ENCODE measurements at places on chromosomes 16 and 17. TPM values are rescaled to one million over a fixed set of nuclear protein-coding genes. Genes with fewer than 3 reads are reported as not detected.

DNA sequence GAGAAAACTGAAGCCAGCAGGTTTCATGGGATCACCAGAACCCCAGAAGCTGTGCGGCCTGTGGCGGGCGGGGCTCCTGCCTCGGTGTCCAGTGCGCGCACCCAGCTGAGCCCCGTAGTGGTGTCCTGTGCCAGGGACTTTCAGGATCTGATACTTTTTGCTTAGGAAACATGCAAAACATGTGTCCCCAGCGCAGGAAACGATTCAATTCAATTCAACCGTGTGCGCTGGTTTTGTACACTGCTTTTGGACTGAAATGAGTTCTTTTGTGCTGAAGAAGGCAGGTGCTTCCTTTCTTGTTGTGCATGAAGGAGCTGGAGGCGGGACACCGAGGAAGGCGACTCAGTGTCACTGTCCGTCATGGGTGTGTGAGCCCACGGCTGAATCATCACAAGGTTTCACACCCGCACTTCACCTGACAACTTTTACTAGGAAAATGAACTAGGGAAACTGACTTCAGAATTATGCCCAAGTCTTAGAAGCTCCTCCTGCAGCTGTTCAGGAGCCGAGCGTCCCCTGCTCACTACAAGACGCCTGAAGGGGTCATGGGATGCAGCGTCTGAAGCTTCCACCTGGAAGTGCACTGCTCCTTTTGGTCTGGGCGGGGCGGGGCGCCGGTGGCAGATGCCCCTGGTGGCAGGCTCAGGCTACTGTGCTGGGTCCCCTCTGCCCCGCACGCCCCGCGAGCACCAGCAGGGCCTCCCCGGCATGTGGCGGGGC is 31.4 kb upstream of the ZNF750 start:
- DNase-seq = no peak

GRCh38 chr17:30905742-30906100 is 317 bp downstream of the TEFM start:
- no peak for DNase-seq

The ALOXE3 gene
- not detected for total RNA-seq

DNA sequence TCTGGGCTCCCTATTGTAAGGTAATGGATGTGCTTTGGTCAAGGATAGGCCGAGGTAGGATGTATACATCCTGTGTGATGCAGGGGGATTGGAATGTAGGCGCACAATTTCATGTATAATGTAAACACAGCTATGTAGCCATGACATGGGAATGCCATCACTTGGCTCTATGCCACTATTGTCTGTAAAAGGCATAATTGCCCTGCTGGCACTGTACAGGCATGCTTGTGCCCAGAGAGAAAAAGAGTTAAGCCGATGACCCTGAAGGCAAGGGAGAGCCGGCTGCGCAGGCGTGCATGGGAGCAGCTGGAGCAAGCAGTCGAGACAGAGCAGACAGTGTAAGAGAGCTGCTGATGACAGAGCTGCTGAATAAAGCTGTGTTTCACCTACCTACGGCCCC is 212.5 kb upstream of the CPHXL start:
- no peak for DNase-seq

The ZSCAN10 gene
- total RNA-seq = not detected

The DHRS7C gene
- 79.3 TPM for total RNA-seq

The NT5C gene
- 77.5 TPM for total RNA-seq

GRCh38 chr16:57999366-57999970 is 1.0 kb downstream of the ZNF319 start:
- no peak for DNase-seq

GRCh38 chr17:47717261-47717697 is 15.8 kb upstream of the TBX21 start:
- no peak for DNase-seq

- no peak for DNase-seq
These were observed 1.2 kb downstream of the CACNA1G start for GRCh38 chr17:50561746-50562141.

The SULT1A1 gene
- 38.1 TPM for total RNA-seq

- DNase-seq = no peak
These were observed 20.0 kb upstream of the SLC35G3 start for GRCh38 chr17:35214192-35214591.

DNA sequence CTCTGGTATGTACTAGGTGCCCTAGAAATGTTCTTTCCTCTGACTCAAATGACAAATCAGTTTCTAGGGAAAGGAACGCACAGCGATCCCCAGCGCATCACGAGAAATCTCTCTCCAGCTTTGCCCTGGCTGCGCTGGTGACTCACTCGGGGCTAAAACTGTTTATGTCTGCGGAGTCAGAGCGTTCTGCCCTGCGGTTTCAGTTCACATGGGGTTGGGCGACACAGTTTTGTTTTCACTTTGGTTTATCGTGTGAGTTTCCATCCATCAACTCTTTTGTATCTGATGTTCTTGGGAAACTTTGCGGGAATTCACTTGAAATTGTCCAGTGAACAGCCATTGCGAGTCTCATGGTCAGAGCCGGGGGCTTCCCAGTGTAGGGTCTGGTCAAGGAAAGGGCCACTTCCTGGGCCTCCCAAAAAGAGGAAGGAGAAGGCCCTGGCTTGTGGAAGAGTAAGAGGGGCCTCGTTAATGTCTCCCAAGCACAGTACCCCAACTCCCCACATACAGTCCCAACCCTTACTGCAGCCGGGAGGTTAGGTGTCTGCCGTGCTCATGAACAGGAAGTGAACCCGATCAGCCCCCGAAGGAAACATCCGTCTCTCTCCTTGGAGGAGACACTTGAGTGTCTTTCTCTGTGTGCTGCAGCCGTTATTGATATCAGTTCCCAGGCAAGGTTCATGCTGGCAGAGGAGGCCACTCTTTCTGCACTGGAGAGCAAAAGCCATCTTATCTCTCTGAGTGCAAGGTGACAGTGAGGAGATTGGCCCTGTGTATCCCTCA is 643.2 kb downstream of the WWOX start:
- DNase-seq = no peak

DNA sequence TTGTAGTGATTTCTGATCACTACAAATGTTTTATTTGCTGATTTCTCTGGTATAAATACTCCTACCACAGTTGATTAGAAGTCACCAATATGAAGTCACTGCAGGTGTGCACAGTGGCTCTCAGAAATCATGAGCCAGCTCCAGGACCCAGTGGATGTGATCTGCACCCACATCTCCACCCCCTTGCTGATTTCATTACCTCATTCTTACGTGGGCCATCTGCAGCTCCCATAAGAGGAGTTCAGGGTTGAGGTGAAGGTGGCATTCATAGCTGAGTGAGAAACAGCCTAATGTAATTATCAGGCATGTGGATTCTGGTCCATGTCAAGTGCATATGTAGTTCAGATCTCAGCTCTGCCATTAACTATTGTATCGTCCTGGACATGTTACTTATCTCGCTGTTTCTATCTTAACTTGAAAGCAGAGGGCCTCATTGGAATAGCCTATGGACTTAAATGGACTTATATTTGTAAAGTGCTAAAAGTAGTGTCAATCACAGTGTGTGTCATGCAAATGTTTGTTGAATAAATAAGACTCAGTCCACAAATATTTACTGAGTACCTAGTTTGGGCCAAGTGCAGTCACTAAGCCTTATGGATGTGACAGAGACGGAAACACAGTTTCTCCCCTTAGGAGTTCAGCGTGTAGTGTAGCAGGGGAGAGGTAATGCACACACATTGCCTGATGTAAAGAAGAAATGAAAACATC is 40.7 kb upstream of the ZKSCAN2 start:
- DNase-seq = no peak

- DNase-seq = no peak
These were observed 84.3 kb downstream of the CYTH1 start for GRCh38 chr17:78697554-78698343.

- DNase-seq = no peak
These were observed 62.1 kb upstream of the TEKT1 start for GRCh38 chr17:6893382-6894205.

GRCh38 chr17:72850410-72851118 is 241.9 kb downstream of the SLC39A11 start:
- no peak for DNase-seq

GRCh38 chr16:10652730-10653590 is 41.8 kb downstream of the TEKT5 start:
- DNase-seq = no peak

All from right atrium auricular region (tissue), 2 donors.